Activated naive CD8-positive, alpha-beta T cell treated with anti-CD3 and anti-CD28 coated beads for 36 hours (primary cell): ENCODE measurements at places on chromosomes 2 and 18.

DNA sequence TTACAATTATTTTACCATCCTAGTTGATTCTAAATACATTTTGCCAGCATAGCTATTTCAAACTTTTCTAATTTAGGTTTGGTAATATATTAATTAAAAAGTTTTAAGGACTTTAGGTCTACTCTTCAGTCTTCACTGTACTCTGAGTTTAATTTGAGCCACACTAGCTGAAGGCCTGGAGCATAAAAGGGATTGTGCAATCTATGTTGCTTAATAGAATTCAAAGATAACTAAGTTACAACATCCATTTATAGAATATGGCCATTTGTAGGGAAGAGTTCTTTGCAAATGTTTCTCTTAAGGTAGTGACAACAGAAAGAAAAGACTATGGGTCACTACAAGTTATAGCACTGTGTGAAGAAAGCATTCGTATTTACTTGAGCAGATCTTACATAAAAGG is 702.2 kb upstream of the NRXN1 start:
- DNase-seq = no peak

GRCh38 chr2:105116348-105116747 is 78.5 kb downstream of the MRPS9 start:
- no peak for DNase-seq

DNA sequence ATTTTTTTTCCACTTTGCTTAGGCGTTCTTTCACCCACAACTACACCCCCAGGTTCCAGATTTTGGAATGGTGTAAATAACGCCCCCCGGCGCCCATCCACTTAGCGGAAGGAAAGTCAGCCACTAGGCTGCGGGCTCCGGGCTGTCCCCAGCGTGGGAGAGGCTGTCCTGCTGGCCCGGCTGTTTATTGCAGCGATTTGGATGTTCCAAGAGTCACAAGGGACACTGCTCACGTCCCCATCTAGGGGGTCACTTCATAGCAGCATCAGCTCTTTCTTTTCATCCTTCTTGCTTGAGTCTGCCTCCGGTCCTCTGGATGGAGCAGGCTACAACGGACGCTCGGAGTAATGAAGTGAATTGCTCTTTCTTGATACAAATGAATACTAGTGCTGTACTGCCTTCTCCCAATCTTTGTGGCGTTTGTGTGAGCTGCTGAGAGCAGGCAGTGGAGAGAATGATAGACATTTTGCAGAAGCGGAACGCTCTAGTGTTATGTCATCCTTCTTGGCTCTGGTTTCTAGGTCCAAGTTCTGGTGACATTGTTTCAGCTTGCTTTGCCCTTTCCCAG is 50.7 kb upstream of the PAIP2B start:
- peak; percentile 40 for DNase-seq

DNA sequence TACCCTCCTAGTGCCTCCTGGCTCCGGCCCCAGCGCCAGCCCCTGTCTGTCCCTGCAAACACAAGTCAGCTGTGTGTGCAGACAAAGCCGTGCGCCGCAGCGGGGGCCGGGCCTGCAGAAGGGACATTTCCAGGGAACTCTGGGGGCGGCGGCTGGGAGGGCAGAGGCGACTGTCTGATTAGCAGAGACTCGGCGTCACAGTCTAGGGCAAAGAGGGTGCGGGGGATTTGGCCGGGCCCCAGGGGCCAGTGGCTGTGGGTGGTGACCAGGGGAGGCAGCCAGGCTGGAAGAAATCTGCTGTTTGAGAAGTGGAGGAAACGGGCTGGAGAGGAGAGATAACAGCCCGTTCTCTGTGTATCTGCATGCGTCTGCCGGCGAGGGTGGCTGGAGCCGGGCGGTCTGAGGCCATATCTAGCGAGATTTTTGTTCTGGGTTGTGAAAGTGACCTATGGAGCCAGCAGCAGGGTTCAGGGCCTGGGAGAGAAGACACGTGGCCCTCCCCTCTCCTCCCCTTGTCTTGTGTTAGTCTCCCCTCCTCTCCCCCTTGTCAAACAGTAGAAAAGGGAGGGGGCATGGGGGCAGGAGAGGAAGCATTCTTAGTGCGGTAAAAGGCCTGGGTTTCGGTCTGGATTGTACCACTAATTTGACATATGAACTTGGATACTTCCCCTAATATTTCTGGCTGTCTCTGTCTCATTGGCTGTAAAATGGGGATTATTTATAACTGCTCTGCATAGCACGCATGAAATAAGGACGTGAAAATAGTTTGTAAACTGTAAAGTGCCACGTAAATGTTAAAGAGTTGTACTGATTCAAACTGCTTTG is 169.4 kb downstream of the SMAD7 start:
- no peak for DNase-seq

DNA sequence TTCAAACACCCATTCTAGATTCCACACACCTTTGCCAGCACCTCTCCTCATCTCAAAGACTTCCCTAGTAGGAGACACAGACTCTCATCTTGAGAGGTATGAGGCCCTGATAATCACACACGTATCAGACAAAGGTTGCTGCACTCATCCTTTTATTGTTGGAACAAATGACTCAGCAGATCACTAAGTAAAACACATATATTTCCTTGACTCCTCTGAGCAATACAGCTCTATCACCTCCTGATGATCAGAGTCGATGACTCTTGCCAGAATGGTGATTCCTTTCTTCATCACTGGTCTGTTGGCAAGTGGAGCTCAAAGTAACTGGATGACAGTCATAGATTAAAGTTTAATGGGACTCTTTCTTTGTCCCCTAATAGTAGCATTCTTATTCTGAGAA is 1049.2 kb upstream of the ZEB2 start:
- DNase-seq = no peak

GRCh38 chr18:35010156-35010555 is 31.1 kb upstream of the MAPRE2 start:
- DNase-seq = no peak

DNA sequence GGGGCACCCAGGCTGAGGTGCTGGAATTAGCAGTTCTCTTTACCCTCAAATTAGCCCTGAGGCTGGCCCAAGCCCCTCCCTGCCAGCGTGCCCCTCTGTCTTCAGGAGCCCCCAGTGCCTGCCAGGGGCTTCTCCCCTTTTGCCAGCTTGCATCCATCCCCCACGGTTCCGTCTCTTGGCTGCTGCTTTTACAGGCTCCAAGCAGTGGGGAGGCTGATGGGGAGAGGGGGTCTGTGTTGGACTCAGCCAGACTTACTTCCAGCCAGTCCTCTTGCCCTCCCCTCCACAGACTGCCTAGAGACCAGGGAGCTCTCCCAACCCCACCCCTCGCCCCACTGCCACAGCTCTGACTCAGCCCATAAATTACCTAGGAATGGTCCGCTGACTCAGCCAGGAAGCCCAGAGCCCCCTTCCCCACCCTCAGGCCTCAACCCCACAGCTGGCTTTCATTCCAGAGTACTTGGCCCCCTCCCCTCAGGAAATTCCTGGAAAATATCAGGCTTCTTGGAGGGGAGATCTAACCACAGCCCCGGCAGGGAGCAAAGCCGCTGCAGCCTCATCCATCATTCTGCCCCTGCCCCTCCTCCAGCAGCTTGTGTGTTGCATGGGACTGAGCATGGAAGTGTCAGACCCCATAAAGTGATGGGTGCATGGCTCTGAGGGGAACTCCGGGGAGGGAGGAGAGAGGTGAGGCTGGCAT is 184.6 kb downstream of the ZFP36L2 start:
- DNase-seq = no peak

DNA sequence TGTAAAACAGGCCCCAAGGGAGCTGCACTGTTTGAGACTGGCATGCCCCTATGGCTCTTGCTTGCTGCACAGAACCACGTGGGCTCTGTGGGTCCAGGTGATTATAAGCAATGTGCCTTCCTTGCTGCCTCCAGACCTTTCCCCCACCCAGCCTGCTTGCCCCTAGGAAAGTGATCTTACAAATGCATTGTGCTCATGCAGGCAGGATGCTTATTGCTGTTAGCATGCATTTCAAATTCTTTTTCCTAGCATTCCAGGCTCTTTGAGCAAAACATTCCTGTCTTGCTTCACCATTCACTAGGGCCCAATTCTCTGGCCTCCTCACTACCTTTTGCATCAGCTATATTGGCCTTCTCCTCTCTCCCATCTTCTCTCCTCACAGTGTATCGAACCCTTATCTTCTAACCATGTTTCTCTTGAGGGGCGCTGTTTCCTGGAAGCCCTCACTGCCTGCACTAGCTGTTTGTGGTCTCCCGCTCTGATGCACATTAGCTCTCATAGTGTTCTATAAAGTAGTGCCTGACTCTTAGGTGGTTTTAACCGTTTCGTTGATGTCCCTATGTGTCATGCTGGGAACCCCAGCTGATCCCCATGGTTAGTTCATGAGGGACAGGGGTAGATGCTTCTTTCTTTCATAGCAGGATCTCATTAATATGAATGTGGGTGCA is 152.9 kb upstream of the EPAS1 start:
- DNase-seq = peak; percentile 36

DNA sequence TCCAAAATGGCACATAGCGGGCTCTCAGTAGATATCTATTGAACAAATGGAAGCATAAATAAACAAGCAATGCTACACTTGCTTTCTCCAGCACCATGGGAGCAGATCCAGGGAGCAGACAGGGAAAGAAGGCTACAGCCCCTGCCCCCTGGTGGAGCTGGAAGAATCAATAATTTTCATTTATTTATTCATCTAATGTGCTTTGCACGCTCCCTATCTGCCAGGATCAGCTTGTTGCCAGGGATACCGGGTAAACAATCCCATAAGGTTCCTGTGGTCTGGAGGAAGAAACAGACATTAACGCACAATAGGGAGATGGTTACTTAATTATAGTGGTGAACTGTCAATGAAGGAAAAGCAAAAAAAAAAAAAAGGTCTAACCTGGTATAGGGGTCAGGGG is 40.1 kb upstream of the CLASP1 start:
- DNase-seq = no peak

GRCh38 chr2:222862909-222863544 is 2.2 kb downstream of the ACSL3 start:
- no peak for DNase-seq

DNA sequence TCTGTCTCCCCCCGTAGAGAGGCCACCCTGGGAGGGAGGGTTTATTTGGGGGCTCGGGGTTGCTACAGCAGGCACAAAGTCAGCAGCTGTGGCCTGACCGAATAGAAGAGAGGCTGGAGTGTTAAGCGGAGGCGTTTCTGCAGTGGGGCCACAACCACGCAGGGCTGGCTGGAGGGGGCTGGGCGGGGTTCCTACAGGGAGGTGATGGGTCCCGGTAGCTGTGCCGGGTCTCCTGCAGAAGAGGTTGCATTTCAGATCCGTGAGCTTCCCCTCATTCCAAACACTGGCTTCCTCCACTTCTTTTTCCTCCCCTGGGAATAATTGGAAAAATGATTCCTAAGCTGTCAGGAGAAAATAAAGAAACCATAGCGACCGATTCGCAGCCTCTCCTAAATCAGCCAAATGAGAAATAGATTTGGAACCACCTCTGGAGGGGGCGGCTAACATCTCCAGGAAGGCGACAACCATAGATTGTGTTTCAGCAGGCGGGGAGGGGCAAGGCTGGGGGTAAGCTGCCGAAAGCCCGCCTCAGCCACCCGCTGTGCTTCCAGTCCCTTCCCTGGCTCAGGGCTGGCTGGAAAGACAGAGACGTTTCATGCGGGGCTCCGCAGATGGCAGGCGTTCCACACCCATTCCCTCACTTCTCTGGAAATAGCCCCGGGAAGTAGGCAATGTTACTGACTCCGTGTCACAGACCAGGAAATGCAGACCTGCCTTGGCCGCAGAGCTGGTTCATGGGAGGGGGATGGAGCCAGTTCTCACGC is 85.6 kb upstream of the TAF1B start:
- no peak for DNase-seq

- DNase-seq = no peak
Measured at GRCh38 chr18:31498574-31499524, 872 bp downstream of the DSG2 start.

DNA sequence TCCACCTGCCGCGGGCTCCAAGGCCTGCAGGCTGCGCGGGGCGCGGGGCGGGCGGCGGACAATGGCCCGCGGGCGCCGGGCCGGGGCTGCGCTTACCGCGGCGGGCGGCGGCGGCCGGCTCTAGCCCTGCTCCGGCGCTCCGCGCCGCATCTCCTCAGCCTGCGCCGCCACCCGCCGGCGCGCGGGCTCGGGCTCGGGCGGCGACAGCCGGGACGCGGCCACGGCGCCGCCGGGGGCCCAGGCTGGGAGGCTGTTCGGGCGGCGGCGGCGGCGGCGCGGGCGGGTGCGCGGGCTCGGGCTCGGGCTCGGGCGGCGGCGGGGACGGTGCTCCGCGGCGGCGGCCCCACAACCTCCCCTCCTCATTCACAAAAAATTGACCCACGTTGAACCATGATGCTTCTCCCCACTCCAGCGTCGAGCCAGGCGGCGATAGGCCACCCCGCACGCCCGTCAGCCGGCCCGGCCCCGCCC is at the start of gene HDAC4:
TSS of gene HDAC4 (minus strand) at position 425 of the 471 bp plus-strand sequence. CDS start 48,321 bp downstream, outside the sequence.
- DNase-seq = no peak

- DNase-seq = no peak
Measured at GRCh38 chr2:72117029-72117428, 30.6 kb downstream of the CYP26B1 start.

- DNase-seq = no peak
Measured at GRCh38 chr18:22110461-22110924, 58.9 kb upstream of the GATA6 start.

DNA sequence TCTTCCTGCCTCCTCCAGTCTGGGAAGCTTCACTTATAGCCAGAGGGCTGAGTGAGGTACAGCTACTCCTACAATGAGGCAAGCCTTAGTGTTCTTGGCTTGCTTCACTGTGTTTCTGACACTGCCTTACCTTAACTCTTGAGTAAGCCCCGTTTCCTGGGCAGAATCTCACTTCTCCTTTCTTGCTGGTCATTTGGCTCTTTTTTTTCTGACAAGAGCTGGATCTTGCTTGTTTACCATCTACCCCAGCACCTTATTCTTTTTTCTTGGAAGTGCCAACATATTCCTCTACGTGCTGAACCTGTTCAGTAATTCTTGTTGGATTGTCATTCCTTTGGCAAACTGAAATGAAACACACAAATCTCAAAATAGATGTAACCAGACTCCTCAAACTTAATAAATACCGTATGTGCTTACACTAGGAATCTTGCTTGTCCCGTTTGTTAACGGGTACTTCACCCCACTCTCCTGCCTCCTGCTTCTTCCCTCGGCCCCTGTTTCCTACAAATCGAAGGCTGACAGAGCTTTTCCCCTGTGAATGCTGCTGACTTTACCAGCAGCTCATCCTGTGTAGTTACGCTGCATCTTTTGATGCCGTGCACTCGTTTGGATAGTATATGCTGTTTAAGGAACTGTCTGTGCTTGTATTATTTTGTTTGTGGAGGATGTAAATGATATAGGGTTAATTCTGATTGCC is 132.2 kb downstream of the FMNL2 start:
- DNase-seq = no peak

DNA sequence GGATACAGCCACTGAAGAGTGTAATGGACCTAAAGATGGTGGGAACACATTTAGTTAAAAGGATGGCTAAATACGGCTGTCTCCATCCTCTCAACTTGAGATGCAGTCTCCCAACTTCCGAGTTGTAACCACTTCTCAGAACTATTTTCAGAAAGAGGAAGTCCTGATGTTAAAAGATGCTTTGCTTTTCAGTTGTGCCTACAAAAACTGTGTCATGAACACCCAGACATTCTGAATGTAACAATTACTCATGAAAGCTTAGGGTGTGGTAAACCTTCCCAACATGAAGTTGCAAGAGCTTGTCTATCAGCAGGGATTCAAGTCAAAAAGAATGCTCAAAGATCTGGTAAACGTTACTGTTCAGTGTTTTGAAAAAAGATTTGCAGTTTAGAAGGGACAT is 147.9 kb downstream of the DOCK10 start:
- DNase-seq = no peak
